ENCODE measurements at places on chromosomes 12 and 14.
A peak's percentile ranks its signal among the peaks of the same experiment; 100 is the strongest.

DNA sequence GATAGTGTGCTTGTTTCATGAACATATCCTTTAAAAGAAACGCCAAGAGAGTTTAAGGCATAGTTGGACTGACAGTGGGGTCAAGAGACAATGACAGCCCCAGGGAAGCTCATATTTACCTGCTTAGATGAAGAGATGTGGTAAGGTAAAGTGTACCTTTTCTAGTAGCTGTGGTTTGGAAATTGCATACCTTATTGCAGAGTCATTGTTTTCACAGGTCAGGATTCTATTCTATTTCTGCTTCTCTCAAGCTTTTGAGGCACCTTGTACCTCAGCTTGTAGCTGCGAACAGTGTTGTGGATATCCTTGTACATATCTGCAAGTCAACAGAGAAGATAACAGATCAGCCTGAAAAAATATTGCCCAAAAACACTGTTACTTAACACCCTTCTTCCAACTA lies 47.7 kb downstream of the ATP6V1D start:
- no peak for DNase-seq

- DNase-seq = no peak
Measured at GRCh38 chr12:108613548-108613947, 15.7 kb upstream of the TMEM119 start.

- no peak for DNase-seq
Measured at GRCh38 chr14:51207621-51208020, 32.4 kb upstream of the TMX1 start.

GRCh38 chr12:32754111-32754510 lies 1.6 kb downstream of the YARS2 start:
- DNase-seq = no peak

DNA sequence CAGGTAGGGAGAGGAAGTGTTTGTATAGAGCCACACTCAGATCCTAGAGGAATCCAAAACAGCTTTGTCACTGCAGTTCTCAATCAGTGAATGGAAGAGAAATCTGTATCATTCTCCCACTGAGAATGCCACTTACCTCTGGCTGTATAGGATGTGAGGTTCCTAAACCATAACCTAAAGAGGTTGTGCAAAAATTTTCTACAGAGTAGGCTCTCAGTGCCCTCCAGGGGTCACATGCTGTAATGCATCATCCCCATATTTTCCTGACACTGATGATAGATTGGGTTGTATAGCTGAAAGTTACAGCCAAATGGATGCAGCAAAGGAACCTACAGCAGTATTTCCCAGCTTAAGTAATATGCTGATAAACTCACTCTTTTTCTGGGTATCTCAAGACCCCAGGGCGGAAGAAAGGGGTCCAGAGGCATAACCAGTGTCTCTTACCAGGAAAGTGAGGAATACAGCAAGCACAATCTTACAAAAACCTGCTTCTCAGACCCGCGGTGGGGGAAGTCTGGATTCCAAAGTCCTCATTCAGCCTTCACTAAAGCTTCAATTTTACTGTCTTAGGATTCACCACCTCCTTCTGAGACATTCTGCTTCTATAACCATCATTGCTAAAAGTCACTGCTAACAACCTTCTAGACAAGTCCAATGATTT lies 3.8 kb downstream of the BCDIN3D start:
- peak; percentile 30 for DNase-seq

DNA sequence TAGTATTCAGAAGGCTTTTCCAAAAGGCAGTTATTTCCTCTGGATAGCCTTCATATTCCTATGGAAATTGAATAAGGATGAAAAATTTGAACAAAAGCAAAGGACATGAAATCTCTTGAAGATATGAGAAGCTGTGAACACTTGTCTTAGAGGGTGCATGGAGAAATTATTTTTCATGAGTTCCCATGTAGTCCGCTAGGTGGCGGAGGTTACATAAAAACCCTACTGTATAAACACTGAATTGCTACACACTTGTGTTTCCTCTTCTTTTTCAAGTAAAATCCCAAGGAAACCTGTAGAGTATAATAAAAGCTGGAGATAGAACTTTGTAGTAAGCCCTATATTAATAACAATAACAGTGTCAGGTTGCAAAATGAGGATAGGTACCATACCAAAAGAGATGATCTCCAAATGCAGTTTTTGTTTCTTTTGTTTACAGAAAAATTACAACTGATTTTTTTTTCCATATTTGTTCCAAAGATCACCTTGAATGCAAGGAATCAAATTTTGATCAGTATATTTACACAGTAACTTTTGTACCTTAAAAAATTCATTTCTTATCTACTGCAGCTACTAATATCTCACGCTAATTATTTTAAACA lies 37.8 kb upstream of the OR4E1 start:
- DNase-seq = peak; percentile 41

- peak; percentile 73 for DNase-seq
Measured at GRCh38 chr14:69107407-69108003, 45.4 kb downstream of the DCAF5 start.

DNA sequence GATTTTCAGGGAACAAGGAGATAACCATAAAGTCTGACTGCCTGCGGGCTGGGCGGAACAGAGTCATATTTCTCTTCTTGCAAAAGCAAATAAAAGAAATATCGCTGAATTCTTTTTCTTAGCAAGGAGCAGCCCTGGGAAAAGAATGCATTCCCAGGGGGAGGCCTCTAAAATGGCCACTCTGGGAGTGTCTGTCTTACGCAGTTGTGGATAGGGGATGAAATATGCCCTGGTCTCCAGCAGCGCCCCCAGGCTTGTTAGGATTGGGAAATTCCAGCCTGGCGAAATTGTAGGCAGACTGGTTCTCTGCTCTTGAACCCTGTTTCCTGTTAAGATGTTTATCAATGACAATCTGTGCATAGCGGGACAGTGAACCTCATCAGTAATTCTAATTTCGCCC lies 40.5 kb downstream of the PCNX1 start:
- DNase-seq = no peak

DNA sequence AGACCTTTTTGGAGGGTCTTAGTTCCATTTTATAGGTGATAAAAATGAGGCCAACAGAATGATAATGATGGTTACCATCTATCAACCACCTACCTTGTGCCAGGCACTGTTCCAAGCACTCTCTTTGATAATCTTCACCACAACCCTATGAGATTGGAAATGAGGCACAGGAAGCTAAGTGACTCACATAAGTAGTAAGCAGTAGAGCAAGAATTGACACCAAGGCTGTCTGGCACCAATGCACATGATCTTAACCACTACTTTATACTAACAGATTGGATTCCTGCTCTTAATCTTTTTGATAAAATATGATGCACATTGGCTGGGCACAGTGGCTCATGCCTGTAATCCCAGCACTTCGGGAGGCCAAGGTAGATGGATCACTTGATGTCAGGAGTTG lies 91.4 kb downstream of the DRAM1 start:
- no peak for DNase-seq

DNA sequence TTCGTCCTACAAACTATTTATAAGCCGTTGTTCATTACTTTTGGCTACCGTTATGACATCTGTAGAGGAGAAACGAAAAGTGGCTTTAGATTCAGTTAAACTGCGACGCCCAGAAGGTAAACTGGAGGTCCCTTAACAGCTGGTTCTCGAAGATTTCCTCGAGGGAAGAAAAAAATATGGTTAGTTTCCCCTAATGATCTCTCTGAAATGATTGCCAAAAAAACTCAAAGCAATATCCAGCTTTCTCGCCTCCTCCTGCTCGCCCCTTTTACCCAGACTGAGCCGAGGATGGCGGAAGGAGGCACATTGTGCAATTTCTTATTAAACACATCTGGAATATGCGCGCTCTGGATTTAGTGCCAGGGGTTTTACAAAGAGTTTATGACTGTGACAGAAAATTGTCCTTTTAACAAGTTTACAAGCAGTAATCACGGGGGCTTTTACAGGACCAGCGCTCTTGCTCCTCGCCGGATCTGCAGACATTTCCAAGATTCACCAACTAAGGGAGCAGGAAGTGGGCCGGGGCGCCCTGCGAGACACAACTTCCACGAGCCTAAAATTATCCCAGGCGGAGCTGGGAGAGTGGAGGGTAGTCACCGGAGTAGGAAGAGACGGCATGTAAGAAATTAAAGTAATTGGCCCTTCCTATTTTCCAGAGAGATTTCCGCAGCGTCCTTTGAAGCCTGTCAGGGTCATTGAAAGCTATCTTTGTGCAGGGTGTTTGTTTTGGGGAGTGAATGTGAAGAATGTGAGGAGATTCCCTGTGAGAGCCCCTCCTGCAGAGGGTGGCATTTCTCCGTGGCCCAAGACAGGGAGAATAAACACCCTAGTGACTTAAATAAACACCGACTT lies 5.6 kb downstream of the SIX1 start:
- DNase-seq = no peak

GRCh38 chr14:92906823-92907222 lies 16.1 kb upstream of the CHGA start:
- no peak for DNase-seq

DNA sequence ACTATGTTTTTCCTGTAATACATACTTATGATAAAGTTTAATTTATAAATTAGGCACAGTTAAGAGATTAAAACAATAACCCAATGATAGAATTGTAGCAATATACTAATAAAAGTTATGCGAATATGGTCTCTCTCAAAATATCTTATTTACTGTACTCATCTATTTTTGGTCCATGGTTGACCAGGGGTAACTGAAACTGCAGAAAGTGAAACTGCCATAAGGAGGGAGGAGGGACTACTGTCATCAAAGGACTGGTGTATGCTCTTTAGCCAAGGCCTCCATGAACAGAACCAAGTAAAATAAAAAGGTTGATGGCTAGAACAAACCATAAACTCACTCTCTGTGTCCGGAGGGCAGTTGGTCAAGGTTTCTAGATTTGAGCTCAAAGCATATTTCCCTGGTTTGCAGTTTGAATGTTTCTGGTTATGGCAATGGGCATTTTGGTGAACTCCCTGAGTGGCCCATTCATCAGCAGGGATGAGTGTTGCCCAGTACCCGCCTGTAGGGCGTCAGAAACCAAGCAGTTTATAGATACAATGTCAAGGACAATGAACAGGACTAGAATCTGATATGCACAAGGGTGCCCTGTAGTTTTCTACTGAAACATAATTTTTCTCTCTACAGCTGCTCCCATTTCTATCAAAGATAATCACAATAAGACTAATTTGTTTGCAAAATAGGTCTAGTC lies 19.8 kb downstream of the LEMD3 start:
- no peak for DNase-seq

DNA sequence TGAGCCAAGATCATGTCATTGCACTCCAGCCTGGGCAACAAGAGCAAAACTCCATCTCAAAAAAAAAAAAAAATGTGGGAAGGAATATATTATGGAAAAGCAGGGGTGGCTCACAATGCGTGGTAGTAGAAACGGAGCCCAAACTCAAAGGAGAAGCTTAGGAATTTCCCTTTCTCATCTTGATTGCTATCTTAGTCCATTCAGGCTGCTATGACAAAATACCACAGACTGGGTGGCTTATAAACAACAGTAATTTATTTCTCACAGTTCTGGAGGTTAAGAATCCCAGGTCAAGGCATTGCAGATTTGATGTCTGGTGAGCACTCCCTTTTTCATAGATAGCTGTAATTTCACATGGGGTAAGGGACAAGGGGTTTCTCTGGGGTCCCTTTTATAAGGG lies 153.8 kb upstream of the KRR1 start:
- no peak for DNase-seq

DNA sequence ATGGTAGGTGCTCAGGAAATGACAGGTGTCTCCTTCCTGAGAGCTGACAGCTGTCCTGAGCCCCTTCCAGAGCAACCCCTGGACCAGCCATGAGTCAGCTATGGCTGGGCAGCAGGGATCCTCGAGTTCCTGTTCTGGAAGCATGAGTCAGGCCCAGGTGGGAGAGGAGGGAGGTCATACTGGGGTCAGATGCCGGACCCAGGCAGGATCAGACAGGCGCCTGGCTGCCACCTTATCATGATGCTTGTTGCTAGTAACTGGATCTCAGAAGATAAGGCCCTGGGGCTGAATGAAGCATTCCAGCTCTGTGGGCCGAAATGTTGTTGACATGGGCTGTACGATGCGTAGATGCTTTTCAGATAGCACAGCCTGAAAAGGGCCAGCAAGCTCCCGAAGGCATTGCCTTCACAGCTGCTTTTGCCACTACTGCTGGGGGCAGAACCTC lies 17.4 kb upstream of the KRT7 start:
- no peak for DNase-seq

DNA sequence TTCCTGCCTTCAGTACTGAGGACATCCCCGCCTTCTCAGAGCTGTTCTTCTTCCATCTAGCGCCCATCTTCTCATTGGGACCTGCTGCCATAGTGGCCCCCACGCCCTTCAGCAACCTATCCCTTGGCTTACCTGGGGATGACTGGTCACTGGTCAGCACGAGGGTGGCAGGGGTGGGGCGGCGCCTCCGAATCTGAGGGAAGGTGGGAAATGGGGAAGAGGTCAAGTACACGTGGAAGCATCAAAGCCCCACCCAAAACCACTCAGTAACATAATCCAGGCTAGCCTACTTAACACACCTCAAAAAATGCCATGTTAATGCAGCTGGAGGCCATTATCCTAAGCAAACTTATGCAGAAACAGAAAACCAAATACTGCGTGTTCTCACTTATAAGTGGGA lies 4.3 kb downstream of the PPP1R1A start:
- DNase-seq = no peak

GRCh38 chr12:113221997-113222729 lies 899 bp downstream of the TPCN1 start:
- no peak for DNase-seq

DNA sequence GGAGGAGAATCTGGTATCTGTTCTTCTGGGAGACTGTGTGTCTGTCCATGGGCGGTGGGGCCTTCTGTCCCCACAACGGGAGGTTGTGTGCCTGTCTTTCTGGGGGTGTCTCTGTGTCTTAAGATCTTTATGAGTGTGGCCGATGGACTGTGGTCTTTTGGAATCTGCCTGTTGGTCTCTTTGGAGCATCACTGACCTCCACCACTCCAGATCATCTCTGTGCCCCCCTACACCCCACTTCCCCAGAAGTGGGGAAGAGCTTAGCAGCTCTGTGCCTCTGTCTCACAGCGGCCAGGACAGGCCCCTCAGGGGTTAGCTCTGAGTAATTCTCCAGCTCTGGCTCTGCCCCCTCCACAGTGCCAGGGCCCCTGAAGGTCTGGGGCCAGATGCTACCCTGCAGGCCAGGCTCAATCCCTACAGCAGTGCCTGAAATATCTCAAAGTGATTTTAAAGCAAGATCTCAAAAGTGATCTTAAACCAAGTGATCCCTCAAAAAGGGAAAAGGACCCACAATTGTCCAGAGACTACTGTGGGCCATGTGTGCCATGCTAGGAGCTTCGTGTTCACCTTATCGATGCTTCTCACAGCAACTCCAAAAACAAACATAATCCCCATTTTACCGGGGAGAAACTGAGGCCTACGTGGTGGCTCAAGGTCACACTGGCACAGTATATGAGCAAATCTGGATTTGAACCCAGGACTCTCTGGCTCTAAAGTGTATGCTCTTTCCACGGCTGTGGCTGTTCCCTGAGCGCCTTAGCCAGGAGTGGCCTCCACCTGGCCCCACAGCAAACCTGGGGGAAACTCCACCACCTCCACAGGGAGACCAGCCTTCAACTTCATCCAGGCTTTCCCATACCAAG lies 26.0 kb upstream of the KRT78 start:
- DNase-seq = no peak

DNA sequence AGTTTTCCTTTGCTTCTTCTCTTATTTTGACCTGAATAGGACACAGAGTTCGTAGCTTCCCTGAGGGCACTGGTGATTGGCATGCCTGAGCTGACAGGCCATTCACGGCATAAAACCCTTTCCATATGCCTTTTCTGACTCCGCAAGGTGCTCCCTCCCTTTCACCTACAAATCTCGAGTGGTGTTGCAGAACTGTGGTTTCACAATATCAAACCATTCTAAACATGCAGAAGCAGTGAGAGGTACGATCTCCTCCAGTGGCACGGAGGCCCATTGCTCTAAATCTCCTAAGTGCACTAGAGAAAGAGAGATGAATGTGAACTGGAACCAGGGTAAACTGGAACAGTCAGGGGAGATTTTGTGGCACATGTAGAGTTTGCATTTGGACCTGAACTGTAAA lies 23.9 kb downstream of the CLSTN3 start:
- DNase-seq = no peak

Data from G401 (cell line).